ENCODE measurements at places on chromosomes 3 and 15. TPM values are rescaled to one million over a fixed set of nuclear protein-coding genes. Genes with fewer than 3 reads are reported as not detected.

GRCh38 chr3:16998236-16998923, 113.6 kb downstream of the PLCL2 start:
- DNase-seq, result no peak

The CYP1A1 gene
- 0.78 TPM for total RNA-seq

The MTMR10 gene
- 45.8 TPM for total RNA-seq

GRCh38 chr3:52671676-52672075, 14.0 kb downstream of the PBRM1 start:
- DNase-seq, result no peak

DNA sequence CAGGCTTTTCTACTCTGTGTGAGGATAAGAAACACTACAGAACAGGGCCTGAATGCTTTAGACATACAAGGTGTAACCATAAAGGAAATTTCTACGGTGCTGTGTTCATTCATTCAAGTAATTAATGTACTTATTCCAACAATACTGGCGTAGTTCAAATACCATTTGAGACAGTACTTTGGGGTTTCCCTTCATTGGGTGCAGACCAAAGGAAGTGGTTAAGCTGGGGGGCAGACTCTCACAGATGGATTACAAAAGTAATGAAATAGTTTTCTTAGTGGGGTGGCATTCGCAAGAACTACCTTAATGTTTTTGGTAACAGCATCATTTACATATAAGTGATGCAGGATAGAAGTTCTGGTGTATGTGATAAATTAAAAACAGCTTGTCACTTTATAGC, 65.9 kb downstream of the BTD start:
- no peak for DNase-seq

The SPINK8 gene
- not detected for total RNA-seq

All from thyroid gland (tissue), 4 donors.